ENCODE measurements at places on chromosomes 2 and 18.

DNA sequence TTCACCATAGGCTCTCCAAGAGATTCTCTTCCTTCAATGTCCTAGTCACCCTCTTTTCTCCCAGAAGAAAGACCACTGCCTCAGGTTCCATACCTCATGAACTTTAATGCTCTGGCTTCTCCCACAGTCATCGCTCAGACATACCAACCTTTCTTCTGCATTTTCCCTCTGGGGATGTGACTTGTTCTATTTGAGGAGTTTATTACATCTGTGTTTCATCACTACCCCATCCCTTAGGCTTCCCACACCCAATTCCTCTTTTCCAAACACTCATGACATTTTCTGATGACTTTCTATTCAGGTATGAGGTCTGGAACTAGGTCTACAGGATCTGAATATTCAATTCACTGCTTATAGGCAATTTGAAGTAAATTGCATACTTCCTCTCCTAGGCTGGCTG lies 298.6 kb upstream of the MAP2 start:
- no peak for DNase-seq

DNA sequence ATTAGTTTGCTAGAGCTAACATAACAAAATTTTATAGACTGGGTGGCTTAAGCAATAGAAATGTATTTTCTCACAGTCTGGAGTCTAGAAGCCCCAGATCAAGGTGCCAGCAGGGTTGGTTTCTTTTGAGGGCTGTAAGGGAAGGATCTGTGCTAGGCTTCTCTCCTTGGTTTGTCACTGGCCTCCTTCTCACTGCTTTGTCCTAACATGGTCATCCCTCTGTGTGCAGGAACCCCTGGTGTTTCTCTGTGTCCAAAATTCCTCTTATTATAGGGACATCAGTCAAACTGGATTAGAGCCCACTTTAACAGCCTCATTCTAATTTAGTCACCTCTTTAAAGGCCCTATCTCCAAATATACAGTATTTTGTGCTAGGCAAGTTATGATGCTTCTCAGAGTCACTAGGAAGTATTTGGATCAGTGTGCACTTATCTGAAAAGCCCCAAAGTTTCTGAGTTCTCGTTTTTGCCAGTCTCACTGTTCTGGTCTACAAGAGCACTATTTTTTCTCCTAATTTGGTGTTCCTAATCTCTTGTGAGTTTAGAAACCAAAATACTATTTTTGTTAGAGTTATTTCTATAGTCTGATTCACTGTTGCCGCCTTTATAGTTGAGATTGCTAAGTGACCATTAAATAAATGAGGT lies 29.0 kb downstream of the ZC3H6 start:
- no peak for DNase-seq

DNA sequence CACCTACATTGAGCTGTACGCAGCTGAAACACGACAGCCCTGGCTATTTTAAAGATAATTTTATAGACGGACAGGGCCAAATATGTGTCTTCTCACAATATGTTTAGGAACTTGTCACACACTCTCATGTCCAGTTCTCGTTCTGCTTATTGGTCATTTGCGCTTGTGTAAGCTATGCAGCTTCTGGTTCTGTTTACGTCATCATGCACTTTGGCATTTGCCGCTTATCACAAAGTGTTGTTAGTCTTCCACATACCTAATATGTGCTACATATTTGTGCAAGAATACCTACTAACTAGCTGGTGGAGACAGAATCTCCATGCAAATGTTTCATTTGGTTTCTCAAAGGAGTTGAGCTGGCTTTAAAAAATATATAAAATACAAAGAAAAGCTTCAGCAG lies 7.5 kb upstream of the ZNF516 start:
- no peak for DNase-seq

GRCh38 chr2:205073433-205074020 lies 528.3 kb downstream of the PARD3B start:
- no peak for DNase-seq

GRCh38 chr2:127574656-127575055 lies 39.2 kb downstream of the MYO7B start:
- no peak for DNase-seq

GRCh38 chr2:88092773-88093172 lies 25.1 kb downstream of the SMYD1 start:
- no peak for DNase-seq

- DNase-seq: no peak
These were observed 67.2 kb downstream of the EPHA4 start for GRCh38 chr2:221504905-221505304.

- DNase-seq: no peak
These were observed 29.8 kb downstream of the ARMC9 start for GRCh38 chr2:231228223-231228622.

DNA sequence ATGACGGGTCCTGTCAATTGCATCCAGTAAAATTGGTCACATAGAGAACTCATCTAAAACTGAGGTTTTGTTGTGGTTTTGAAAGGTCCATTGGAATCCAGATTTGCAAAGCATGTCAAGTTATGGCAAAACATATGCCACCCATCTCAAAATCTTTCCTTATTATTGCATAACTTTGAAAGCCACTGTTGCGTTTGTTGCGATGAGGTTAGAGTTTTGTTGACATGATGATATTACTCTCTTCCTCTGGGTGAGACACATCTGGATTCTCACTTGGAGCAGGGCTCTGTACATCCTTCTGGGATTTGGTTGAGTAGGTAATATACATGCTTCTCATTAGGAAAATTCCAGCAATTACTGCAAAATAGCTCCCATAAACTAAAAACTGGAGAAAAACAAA lies 20.6 kb downstream of the SCYGR5 start:
- DNase-seq: no peak

- no peak for DNase-seq
These were observed 49.6 kb downstream of the HYCC2 start for GRCh38 chr2:201021914-201022313.

GRCh38 chr2:196587056-196587455 lies 52.5 kb upstream of the CCDC150 start:
- DNase-seq: no peak

- DNase-seq: no peak
These were observed 9.6 kb upstream of the MYCN start for GRCh38 chr2:15930589-15931318.

DNA sequence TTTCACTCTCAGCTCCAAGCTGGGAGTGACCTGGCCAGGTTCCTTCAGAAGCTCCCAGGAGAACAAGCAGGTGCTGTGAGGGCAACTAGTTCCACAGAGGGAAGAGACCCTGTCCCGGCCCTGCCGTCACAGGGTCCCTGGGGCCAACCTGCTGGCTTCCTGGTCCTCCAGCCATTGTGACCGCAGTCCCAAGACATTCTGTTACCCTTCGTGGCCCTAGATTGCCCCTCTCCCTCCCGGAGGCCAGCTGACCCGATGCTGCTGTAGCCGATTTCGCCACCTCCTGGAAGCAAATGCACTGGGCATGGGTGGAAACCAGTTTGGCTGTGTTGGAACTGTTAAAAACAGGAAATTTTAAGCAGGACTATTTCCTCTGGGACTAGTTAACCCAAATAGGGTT lies 55.4 kb downstream of the EPAS1 start:
- no peak for DNase-seq

DNA sequence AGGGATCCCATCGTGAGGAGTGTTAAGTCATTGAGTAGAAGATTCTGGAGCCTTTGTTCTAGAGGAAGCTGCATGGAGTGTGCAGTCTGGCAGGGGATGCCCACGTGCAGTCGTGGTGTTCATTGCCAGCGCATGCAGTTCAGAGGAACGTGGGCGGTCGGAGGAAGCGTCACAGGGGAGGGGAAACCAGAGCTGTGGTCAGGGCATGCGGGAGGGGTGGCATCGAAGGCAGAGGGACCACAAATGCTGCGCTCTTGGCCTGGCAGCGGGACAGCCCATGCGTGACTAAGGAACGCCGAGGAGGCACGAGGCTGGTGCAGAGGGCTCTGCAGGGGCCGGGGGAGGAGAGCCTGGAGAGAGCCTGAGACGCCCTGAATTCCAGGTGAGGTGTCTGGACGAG lies 141.1 kb downstream of the KLHL29 start:
- DNase-seq: no peak

DNA sequence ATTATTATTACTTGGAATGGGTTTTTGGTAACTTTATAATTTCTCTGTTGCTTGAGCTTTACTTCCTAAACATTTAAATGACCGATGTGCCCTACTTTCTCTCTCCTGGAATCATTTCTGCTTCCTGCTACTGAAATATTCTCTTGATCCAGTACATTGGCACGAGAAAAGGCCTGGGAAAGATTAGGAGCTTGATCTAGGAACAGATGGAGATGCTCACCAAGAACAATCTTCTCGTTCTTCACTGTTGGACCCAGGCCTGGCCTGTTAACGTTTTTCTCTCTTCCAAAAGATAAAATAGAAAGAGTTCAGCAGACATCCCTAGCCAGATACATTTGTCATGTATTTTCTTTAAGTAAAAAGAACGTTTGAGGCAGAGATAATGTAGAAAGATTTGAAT lies 1356.8 kb upstream of the CRIM1 start:
- DNase-seq: no peak

DNA sequence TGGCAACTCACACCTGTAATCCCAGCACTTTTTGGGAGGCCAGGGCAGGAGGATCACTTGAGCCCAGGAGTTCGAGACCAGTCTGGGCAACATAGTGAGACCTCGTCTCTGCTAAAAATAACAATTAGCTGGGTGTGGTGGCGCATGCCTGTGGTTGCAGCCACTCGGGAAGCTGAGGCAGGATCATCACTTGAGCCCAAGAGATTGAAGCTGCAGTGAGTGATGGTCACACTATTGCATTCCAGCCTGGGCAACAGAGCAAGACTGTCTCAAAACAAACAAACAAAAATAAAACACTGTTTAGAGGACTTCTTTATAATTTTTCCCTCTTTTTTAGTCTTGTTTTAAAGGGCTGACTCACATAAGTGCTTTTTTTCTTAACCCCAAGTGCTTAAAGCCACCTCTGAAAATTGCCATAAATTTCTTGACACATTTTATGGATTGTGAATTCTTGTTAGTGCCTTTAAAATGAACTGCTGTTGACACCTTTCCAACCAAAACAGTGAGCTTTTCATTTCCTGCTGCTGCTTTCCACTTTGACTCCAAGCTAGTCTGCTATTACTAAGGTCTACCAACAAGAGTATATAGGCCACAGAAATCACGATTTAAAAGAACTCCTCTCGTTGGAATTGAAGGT lies 41.7 kb downstream of the CYP20A1 start:
- DNase-seq: peak; percentile 71

DNA sequence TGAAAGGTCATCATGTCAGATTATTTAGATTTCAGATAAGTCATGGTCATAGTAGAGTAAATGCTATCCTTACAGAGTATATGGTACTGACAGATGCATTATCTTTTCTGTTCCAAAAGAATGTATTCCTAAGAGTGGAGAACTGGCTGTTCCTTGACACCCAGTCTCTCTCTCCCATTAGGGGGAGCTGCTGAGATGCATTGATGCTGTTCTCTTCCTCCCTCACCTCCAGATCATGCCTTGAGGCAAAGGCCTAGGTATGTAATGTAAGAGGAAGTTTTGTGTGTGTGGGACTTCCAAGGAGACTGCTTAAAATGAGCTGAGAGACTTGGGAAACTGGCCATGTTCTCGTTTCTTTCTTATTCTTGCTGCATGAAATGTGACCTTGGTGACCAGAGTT lies 979.5 kb upstream of the CELF4 start:
- no peak for DNase-seq

DNA sequence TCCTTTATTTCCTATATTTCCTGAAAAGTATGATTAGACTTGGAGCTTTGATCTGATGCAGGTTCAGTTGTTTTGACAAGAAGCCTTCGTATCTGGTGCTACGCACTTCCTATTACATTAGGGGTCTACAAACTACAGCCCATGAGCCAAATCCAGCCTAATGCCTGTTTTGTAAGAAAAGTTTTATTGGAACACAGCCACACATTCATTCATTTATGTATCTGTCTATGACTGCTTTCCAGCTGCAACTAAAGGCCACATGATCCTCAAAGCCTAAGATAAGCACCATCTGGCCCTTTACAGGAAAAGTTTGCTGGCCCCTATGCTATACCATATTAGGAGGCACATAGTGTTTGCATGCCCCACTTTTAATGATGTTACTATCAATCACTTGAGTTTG lies 26.0 kb downstream of the EIF2AK3 start:
- no peak for DNase-seq

DNA sequence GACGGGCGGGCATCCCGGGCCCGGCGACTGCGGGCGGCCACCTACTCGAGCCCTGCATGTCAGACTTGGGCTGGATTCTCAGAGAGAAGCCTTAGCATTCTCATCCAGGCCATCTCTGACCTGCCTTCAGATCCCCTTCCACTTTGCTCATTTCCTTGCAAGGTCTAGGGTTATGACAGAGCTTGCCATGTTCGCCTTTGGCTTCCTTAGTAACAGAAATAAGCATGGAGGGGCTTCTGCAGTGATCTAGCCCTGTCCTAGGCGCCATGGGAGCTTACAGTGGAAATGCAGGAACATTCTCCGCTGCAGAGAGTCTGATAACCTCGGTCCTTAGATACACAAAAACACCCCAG lies 632 bp upstream of the ACVR1 start:
- no peak for DNase-seq

GRCh38 chr2:101420623-101421022 lies 33.3 kb upstream of the CREG2 start:
- no peak for DNase-seq

DNA sequence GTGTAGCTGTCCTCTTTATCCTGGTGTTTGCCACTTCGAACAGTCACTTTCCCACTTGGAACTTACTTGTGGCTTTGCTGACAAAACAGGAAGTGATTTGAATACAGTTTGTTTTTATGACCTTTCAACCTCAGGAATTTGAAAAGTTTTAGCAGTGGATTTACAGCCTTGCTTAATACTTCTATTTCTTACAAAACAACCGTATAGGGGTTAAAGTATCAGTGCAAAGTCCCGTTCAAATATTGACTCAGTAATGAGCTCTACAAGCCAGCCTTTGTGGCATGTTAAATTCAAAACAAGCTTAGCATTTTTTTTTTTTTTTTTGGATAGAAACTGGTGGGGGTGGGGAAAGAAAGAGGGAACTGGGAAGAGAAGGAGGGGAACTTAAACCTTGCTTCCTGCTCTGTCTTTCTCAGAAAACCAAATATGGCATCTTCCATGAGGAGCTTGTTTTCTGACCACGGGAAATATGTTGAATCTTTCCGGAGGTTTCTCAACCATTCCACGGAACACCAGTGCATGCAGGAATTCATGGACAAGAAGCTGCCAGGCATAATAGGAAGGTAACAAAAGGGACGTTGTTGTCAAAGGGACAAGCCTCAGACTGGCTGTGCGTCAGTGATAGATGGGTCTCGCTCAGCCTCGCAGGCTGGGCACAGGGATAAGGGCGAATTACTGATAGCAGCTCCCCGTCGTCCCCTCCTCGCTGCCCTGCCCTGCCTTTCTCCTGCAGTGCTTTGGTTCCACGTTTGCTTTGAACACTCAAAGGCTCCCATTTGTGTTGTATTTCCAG lies at the start of gene HNMT:
Gene HNMT, plus strand, starts transcription at position 408 of the 793 bp plus-strand sequence. Its CDS starts 19 bp downstream, at position 427.
- DNase-seq: peak; percentile 76

Measured in fibroblast of skin of right biceps (primary cell).